ENCODE measurements at places on chromosomes 16 and 17. TPM values are rescaled to one million over a fixed set of nuclear protein-coding genes. Genes with fewer than 3 reads are reported as not detected.
A peak's percentile ranks its signal among the peaks of the same experiment; 100 is the strongest.

DNA sequence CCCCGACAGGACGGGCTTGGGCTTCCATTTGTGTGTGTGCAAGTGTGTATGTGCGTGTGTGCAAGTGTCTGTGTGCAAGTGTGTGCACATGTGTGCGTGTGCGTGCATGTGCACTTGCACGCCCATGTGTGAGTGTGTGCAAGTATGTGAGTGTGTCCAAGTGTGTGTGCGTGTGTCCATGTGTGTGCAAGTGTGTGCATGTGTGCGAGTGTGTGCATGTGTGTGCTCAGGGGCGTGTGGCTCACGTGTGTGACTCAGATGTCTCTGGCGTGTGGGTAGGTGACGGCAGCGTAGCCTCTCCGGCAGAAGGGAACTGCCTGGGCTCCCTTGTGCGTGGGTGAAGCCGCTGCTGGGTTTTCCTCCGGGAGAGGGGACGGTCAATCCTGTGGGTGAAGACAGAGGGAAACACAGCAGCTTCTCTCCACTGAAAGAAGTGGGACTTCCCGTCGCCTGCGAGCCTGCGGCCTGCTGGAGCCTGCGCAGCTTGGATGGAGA is 23.1 kb upstream of the ITGAX start:
- DNase-seq = no peak

- DNase-seq = no peak
These were observed 10.2 kb upstream of the FAM83G start for GRCh38 chr17:19014628-19015215.

GRCh38 chr16:15950161-15950854 is 892 bp downstream of the ABCC1 start:
- peak; percentile 29 for DNase-seq

DNA sequence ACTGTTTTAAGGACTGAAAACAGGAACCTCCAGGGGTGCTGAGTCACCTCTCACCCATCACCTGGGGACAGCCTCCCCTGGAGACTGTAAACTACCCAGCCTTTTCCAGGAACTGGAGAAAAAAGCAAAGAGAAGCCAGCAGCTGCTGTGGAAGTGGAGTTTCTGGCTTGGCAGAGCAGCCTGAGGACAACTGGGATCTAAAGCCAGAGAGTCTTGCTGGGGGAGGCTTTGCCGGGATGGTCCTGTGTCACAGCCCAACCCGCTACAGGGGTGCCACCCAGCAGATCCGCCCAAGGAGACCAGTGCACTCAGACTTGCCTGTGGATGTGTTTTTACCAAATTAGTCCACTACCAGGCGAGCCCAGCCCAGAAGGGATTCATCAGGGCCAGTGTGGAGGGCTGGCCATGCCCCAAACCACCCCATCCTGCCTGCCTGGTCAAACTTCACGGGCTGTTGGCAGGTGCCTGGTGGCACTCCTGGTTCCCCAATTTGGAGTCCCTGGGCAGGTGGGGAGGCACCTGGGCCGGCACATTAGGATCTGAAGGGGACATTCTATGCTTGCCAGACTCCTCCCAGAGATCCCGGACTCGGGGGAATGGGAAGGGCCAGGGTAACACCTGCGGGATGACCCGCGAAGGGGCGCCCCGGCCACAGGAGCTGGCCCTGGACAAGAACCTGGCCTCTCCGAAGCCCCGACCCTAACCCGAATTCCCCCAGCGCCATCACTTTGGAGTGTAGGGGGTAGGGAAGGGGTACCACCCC is 771 bp downstream of the MSRB1 start:
- DNase-seq = no peak

DNA sequence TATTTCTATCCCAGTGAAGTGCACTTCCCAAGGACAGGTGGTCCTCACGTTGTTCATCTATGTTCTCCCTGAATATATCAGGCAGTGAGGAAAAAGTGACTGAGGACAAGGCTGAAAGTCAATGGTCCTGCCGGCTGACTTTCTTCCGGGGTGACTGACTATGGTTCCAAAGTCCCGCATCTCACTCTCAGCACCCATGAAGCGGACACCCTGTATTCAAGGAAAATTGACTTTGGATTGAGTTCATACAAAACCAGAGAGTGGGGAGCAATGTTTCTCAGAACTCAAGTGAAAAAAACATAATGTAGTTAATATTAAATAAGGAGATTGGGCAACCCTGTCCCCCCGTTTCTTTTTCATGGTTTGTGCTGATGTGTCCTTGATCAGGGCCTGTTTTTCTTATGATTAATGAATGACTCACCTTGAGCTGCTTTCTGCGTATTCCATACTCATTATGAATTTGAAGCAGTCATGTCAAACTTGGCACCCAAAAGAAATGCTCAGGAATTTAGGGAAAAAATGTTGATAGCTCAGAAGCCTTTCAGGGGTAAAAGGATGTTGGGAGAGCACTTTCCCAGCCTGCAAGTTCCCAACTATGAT is 184.0 kb downstream of the CYLD start:
- no peak for DNase-seq

GRCh38 chr17:61388561-61389356 is 10.9 kb upstream of the TBX2 start:
- no peak for DNase-seq

DNA sequence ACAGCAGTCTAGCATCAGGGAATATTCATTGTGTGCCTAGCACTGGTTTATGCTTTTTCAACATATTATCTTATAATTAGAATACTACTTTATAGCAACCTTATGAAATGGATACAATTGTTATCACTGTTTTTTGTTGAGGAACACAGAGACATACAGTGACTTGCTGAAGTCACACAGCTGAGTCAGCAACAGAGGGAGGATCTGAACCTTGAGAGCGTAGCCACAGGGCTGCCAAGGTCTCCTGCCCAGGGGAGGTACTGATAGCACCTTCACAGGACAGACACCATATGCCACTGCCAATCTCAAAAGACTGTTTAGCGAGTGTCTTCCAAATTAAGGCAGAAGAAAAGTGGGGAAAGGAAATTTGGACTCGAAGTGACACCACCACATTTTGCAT is 63.0 kb downstream of the GTF3C1 start:
- no peak for DNase-seq

DNA sequence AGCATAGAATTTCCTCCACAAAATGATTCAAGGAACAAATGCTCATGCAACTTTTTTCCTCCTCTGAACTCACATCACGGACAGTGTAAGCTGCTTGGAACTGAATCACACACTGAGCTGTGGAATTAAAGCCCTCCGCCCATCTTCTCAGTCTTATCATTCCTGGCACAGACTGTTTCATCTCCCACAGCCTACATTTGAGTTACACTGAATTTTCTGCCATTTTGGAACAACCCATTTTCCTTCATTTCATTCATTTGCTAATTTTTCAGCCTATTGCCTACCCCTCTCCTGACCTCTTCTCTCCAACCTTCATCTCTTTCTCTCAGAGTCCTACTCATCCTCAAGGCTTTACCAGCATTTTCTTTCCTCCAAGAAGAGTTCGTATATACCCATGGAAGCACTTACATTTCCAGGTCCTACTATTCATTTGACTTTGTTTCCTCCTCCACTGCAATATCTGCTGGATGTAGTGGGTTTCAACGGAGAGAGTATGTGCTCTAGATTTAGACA is 39.1 kb upstream of the TOM1L1 start:
- no peak for DNase-seq

DNA sequence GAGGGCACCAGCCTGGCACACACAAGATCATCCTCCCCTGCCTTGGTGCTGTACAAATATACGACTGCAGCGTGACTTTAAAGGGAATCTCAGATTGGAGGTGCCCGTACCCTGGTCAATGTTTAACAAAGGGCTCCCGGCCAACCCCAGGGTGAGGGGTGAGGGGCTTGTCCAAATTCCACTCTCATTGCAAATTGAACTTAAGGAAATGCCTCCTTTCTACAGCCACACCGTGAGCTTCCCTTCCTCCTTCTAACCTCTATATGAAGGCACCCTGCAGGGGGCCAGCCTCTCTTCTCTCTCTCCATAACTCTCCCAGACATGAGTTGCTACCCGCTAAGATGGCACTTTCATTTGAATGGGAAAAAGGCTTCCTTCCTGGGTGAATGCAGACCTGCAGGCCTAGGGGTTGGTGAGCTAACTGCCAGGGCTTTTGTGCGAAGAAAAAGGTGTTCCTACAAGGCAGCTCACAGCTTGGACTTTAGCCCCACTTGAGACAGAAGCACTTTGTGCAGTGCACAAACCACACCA is 76.6 kb downstream of the IRF8 start:
- no peak for DNase-seq

DNA sequence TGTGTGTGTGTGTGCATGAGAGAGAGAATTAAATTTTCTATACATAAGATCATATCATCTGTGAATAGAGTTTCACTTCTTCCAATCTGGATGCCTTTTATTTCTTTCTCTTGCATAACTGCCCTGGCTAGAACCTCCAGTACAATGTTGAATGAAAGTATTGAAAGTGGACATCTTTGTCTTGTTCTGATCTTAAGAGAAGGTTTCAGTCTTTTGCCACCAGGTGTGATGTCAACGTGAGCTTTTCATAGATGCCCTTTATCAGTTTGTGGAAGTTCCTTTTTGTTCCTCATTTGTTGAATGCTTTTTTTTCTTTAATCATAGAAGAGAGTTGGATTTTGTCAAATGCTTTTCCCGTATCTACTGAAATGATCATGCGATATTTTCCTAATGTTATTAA is 63.3 kb downstream of the RNF213 start:
- no peak for DNase-seq

- DNase-seq = peak; percentile 43
These were observed 130.5 kb downstream of the NPIPB5 start for GRCh38 chr16:22641131-22641628.

DNA sequence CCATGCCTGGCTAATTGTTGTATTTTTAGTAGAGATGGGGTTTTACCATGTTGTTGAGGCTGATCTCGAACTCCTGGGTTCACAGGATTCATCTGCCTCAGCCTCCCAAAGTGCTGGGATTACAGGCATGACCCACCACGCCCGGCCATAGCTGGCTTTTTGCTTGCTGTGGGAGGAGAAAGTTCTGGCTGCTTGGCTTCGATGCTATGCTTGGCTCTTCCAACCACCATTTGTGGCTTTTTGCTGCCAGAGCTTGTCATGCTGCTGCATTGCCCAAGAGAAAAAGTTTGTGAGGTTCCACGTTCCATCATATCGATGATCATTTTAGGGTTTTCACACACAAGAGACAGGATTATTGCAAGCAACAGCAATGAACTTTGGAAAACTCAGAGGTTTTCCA is 16.2 kb downstream of the BMERB1 start:
- no peak for DNase-seq

GRCh38 chr17:68456339-68457167 is 743 bp downstream of the WIPI1 start:
- DNase-seq = peak; percentile 72

Gene SLFN14
- polyA plus RNA-seq = 0.08 TPM

Gene KCNAB3
- polyA plus RNA-seq = 12.3 TPM
